NCI-H345 (cell line): ENCODE measurements at places on chromosomes 7 and 10.
A peak's percentile ranks its signal among the peaks of the same experiment; 100 is the strongest.

DNA sequence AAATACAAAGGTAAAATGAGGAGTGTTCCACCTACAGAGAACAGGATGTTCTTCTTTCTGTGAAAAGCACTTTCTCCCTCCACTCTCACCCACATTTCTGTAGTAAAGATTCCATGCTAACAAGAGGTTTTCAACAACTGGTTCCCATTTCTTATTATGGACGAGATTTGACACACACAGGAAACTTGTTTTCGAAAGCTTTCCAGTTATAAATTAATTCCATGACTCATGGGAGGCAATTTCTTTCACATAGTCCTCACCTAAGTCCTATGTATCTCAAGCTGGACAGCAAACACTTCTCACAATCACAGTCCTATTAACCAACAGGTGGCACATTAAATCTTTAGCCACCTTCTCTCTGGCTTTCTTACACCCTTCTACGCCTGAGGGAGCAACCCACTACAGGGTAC lies 24.5 kb downstream of the RAPGEF5 start:
- no peak for DNase-seq

- DNase-seq, result no peak
Measured at GRCh38 chr7:378551-379455, 88.8 kb downstream of the FOXL3 start.

GRCh38 chr10:33112831-33113455 lies 154.9 kb upstream of the ITGB1 start:
- DNase-seq, result no peak

GRCh38 chr10:14385596-14386593 lies 55.2 kb upstream of the FRMD4A start:
- DNase-seq, result no peak

GRCh38 chr7:3193379-3194120 lies 107.5 kb upstream of the SDK1 start:
- no peak for DNase-seq

DNA sequence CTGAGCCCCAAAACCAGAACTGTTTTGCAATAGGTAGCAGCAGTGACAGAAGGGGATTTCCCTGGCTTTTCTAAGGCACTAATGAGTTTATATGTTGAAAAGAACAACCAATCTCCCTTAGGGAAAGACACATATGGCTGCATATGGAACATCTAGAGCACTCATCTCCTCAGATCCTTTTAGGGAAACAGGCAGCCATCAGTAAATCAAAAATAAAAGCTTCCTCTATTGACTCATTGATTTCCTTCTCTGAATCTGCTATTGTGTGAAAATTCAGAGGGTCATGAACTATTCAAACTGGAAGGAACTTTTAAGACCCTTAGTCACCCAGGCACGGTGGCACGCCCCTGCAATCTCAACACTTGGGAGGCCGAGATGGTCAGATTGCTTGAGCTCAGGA lies 110.9 kb upstream of the NANOS1 start:
- no peak for DNase-seq

- DNase-seq, result no peak
Measured at GRCh38 chr10:90913774-90914420, 7.0 kb downstream of the ANKRD1 start.

DNA sequence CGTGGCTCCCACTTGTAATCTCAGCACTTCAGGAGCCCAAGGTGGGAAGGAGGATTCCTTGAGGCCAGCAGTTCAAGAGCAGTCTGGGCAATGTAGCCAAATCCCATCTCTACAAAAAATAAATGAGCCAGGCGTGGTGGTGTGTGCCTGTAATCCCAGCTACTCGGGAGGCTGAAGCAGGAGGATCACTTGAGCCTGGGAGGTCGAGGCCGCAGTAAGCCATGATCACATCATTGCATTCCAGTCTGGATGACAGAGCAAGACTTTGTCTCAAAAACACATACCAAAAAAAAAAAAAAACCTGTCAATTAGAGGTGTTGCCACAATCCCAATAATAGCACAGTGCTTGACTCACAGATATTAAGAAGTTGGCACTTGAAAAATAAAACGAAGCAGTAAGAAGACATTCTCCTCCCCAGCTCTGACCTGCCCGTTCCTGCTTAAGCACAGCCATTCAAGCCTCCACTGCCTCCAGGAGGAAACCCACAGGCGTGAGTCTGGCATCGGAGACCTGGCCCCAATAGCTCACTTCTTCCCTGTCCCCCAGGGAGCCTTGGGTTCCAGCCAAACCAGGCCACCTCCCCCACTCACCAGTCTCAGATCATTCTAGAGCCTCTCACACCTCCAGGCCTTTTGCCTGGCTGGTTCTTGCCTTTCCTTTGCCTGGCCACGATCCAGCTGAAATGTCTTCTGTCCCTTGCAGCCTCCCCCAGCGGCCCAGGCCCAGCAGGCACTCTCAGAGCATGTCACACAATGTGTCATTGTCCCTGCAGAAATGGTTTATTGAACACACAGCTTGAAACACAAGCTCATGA lies 45.3 kb upstream of the GTF2I start:
- DNase-seq, result peak; percentile 77

DNA sequence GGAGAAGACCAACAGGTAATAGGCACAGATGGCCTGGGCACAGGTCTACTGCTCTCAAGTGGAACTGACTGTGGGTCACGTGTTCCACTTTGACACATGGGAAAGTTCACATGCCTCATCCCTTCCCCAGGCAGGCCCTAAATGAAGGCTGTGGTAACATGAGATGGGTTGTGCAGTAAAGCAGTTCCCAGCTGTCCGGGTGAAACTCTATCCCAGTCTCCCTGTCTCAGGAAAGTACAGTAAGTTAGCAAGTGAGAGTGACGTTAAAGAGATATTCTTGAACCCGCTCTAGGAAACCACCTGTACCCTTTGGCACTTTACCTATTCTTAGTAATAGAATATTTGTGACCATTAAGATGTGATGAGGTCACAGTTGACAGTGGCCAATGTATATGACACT lies 343.7 kb upstream of the AOAH start:
- DNase-seq, result no peak

DNA sequence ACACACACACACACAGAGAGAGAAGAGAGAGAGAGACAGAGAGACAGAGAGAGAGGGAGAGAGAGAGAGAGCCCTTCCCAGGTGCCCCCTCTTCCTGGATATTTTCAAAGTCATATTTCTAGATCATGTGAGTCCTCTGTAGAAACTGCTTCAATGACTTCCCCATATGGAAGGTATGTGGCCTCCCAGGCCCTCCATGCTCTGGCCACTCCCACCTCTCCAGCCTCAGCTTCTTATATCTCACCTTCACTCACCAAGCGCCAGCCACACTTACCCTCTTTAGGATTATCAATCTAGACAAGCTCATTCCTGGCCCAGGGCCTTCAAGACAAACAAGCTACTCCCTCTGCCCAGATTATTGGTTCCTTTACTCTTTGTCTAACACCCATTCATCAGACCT lies 259.7 kb downstream of the MTERF1 start:
- DNase-seq, result no peak

DNA sequence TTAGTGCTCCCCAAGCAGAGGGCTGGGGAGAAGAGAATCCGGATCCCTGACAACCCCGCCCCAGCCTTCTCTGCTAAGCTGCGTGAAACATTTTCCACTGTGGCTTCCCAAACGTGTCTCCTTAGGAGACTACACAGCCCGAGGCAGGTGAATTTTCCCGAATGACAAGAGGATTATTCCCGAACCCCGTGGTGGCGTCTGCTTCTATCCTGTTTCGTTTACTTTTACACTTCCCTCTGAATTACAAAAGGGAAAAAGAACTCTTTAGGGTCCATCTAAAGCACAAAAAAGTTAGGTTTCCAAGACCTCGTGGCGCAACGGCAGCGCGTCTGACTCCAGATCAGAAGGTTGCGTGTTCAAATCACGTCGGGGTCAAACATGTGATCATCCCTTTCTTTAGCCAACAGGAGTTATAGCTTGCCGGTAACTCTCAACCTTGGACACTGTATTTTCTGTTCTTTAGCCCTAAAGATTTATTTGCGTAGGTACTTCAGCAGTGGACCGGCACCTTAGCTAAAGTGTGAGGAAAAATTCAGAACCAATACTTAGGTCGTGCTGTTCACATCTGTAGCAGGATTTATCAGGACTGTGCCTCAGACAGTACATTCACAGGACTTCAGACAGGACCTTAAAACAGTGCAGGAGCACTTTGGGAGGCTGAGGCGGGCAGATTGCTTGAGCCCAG lies 3.2 kb upstream of the ZNF789 start:
- no peak for DNase-seq

GRCh38 chr10:7819121-7819460 lies 786 bp downstream of the TAF3 start:
- peak; percentile 5 for DNase-seq
